NCI-H1694 (cell line): ENCODE measurements at places on chromosomes 3 and 15.

DNA sequence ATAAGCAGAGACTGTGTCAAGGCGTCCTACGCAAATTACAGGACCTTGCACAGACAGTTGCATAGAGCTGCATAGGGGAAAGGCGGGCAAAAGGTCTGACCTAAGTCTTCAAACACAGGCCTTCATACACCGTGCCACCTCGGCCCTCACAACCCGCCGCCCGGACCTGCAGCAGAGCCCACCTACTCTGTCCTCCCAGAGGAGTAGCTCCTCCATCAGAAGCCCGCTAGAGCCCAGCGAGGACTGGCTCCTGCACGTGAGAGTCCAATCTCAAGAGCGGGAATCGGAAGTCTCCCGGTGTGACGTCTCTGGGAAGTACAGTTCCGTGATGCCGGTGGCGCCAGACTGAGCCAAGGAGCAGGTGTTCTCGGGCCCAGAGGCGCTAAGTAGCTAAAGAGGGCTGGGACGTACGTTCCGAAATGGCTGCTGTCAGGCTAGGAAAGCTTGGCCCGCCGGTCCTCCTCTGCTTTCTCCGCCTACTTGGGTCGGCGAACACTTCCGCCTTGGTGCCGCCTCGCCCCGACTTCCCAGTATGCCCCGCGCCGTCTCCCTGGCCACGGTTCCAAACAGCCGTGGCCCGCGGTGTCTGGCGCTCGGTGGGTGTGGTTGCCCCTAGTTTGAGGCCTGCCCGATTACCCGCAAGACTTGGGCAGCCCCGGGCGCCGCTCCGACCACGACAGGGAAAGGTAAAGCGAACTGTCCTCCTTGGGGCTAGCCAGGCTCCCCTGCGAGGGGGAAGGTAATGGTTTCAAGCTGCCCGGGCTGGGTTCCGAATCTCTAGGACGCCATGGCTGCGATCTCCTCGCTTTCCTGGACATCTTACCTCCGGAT, at the start of the genes ASTE1 and NEK11:
Gene ASTE1, minus strand, starts transcription at position 505 of the 831 bp plus-strand sequence. CDS start 1,519 bp downstream, outside the sequence.
Gene NEK11, plus strand, starts transcription at position 557 of the 831 bp plus-strand sequence. CDS start 2,832 bp downstream, outside the sequence.
- peak; percentile 72 for DNase-seq

DNA sequence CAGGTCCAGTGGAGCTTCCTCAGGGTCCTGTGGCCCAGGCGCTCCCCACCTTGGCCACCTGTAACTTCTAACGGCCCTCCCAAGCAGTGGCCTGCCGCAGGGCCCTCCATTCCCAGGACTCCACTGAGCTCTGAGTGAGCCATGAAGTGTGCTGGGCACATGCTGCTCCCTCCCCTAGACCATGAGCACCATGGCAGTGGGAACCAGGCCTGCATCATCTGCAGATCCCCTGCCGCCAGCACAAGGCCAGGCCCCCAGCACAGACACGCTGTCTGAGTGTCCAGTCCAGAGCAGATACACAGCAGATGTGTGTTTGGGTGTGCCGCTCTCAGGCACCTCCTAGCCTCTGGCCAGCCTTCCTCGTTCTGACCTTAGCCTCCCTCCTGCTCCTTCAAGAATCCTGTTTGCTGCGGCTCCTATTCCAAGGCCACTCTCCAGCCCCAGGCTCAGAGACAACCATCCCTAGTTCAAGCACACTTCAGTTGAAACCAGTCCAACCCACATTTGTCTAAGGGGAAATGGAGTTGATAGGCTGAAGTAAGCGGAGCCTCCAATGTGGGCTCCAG, 7.0 kb upstream of the KLF15 start:
- DNase-seq, result no peak

- DNase-seq, result no peak
These were observed at the start of gene ALDH1L1 for GRCh38 chr3:126180477-126181397. Gene ALDH1L1, minus strand, starts transcription at chr3:126180586. Its CDS starts 19,607 bp downstream, at chr3:126160979.

DNA sequence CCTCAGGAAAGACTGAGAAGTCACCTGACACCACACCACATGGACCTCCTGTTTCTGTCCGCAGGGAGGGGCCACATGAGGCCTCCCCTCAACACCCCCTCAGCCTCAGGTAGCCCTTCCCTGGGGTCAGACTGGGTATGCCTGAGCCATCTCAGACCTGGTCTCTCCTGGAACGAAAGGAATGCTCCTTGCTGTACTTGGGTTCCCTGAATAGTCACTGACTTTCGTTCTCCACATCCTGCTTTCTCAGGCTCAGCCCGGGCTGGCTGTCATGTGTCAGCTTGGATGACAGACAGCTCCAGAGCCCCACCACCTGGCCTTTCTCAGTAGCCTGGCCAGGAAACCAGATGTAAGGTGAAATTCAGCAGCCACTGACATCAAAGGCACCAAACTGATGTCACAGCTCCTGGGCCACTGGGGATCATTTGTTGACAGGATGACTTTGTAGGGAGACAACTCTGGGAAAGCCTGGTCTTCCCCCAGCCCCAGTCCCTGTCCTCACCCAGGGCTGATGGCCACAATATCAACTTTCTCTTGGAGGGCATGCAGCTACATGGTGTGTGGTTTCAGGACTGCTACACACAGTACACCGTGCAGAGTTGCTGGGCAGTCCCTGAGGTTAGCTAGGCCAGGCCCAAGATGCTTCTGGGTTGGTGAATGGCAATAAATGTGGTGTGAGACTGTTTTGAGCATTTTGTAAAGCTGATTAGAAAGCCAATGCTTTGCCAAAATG, 141.4 kb upstream of the MRPS22 start:
- DNase-seq, result peak; percentile 61

- DNase-seq, result peak; percentile 77
These were observed 9.1 kb downstream of the MRPS11 start for GRCh38 chr15:88476635-88477060.

DNA sequence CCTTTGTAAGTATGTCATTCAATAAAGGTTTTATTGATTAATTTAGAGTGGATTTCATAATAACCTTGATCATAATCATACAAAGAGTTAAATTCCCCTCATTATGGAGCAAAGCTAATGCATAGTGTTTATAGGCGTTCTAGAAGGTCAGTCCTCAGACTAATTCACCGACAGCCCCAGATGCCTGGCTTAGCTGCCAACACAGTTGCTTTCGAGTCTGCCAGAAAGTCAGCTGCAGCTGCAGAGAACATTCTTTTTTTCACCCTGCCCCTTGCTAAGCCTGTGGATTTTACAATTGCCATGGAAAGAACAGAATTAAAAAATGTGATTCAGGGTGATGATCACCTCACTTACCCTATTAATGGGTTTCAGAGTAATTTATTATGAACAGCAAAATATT, 21.2 kb downstream of the CADM2 start:
- DNase-seq, result no peak

- DNase-seq, result no peak
These were observed 96.9 kb upstream of the ROPN1 start for GRCh38 chr3:124088801-124089200.

DNA sequence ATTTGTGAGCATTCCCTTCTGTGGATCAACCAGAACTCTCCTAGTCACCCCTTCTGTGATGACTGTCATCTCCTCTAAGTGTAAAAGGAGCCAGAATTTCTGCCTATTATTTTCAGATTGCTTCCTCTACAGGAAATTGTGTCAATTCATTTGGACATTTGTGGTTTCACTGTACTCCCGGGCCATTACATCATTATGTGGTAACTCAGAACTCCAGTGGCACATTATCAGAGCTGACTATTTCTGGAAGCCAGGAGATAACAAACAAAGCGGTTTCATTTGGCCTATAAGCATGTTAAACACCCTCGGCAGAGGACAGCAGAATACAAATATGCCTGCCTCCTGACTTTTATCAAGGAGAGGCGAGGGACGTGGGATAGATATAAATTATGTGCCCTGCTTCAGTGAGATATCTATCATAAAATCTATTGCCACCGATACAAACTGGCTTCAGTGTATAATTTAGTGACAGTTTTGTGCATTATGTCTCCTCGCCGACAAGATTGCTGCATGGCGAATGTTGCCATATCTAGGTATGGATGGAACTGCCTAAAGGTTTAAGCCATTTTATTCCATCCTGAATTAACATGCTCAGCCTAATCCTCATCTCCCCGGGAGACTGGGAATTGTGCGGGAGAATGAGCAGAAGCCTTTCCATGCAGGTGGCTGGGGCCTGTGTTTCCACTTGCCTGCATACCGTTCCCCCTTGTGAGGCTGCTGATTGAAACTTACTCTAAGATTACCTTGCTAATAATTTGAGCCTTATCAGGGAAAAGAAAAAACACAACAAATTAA, 193.4 kb upstream of the SEMA6D start:
- DNase-seq, result no peak

DNA sequence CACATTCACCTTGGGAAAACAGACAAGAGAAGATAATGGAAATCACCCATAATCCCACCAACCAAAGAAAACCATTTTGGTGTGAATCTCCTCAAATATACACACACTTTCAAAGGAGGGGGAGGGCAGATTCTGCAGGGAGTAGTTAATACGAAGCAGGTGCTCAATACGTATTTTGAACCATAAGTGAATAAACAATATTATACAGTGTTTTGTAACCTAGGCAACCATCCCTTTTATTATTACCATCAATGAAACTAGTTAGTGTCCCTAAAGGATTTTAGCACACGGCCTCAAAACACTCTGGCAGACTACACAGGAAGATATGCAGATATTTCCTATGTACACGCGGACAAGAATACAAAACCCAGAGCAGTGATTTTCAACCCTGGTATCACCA, 6.1 kb downstream of the OSBPL10 start:
- no peak for DNase-seq

DNA sequence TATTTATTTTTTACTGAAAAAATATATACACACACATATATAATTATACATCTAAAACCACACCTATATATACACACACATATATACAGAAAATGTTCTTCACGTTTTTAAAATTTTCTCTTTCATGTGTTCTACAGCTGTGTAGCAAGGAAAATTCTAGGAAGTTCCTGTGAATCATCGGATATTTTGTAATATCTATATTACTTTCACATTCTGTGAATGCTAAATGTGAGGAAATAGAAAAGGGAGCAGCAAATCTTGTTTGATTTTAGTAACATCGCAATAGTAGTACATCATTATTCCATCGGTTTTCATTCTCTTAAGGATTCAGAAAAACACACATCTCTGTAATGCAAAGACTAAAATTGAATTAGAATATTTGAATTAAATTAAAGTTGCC, 836.8 kb upstream of the NECTIN3 start:
- DNase-seq, result no peak

DNA sequence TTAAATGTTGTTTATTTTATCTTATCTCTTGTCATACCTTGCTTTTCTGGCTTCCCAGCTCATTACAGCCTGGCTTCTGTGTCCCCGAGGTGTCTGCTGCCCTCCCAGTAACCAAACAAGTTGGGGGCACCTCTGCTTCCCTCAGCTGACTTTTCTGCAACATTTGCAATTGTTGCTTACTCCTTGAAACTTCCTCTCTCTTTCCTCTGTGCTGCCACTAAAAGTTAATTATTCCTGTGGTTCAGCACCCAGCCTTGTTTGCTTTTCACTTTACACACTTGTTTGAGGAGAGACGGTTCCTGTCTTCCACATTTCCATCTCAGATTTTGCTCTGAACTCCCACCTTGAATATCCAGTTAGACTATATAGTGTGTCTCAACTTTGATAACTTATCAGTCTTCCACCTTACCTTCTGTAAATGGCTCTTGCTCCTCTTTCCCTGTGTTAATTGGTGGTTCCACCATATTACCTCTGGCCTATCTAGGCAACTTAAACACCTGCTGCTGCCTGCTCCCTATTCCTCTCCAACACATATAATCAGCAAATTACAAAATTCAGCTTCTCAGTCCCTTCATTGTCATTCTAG, 21.6 kb downstream of the MCTP2 start:
- DNase-seq, result no peak
